NCI-H69 (cell line): ENCODE measurements at places on chromosomes 4 and X.
A peak's percentile ranks its signal among the peaks of the same experiment; 100 is the strongest.

GRCh38 chr4:1331591-1332353 is 15.2 kb upstream of the UVSSA start:
- DNase-seq = no peak

DNA sequence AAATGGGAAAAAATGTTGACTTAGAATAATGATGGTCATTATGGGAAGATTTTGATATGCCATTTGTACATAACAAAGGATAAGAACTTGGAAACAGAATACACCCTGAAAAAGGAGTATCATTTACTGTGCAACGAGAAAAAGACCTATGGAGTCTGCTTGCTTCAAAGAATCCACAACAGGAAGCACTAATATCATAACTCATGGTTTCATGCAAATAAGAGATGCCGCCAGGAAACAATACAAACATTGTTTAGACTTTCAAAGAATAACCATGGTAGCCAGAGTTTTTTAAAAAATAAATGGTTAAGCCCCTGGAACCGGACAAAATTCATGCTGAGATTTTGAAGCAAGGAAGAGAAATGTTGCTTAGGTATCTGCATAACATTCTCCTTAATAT is 139.9 kb upstream of the ETNPPL start:
- no peak for DNase-seq

DNA sequence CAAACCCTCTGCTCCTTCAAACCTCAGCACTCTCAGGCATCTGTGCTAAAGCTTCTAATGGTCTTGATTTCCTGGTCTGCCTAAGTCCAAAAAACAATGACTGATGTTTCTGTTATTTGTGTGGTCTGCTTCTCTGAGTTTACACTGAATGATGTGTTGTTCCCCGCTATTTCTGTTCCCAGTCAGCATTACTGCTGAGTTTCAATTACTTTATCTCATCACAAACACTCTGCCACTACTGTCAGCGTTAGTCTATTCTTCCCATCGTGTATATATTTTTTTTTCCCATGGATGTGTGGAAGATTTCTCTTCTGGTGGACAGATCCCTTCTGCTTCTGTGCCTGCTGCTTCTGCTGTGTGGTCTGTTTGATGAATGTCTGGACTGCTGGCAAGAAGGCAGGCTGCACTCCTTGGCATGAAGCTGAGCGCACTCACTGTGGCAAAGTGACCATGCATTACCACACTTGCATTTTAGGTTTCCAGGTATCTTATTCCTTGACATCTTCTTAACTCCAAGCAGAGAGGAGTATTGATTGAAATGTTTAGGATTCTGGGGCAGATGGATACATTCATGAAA is 106.9 kb upstream of the PAQR3 start:
- peak; percentile 39 for DNase-seq

DNA sequence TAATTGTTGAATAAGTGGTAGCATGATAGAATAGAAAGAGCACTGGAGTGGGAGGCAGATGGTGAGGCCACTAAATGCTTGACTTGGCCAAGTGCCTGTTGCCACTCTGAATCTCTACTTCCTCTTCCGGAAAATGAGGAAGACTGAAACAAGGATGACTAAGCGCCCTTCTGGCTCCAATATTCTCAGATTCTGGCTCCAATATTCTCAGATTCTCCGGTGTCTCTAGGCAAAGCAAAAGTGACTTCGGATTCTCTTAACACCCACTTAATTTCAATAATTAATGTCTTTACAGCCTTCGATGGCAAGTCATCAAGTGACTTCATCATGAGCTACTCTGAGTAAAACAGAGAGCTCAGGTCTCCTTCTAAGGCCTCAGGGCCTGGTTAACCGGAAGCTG is 402.2 kb upstream of the FGF13 start:
- peak; percentile 15 for DNase-seq

- DNase-seq = peak; percentile 10
These were observed 41.8 kb upstream of the TXK start for GRCh38 chr4:48175806-48176205.

GRCh38 chr4:101790521-101791181 is at the start of gene BANK1:
TSS of gene BANK1 (plus strand) at chr4:101790730. CDS start at chr4:101790881, 151 bp downstream.
- peak; percentile 89 for DNase-seq

- peak; percentile 37 for DNase-seq
These were observed 49.8 kb downstream of the TBCK start for GRCh38 chr4:106266201-106266600.

- DNase-seq = peak; percentile 89
These were observed 94.6 kb upstream of the INPP4B start for GRCh38 chr4:142940425-142941330.

DNA sequence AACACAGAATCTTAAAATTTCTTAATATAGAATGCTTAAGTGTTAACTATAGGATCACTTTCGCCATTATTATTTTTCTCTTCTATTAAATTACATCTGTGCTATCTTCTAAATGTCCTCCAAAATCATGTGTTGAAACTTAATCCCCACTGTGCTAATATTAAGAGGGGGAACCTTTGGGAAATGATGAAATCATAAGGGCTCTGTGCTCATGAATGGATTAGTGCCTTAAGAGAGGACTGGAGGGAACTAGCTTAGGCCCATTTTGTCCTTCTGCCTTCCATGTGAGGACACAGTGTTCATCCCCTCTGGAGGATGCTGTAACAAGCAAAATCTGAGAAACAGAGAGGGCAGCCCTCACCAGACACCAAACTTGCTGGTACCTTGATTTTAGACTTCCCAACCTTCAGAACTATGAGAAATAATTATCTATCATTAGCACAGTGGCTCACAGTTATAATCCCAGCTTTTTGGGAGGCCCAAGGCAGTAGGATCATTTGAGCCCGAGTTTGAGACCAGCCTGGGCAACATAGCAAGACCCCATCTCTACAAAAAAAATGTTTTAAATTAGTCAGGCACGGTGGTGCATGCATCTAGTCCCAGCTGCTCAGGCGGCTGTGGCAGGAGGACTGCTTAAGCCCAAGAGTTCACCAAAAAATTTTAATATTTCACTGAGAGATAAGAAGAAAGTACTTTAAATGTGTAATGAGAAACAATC is 26.3 kb downstream of the KLHL8 start:
- peak; percentile 4 for DNase-seq

DNA sequence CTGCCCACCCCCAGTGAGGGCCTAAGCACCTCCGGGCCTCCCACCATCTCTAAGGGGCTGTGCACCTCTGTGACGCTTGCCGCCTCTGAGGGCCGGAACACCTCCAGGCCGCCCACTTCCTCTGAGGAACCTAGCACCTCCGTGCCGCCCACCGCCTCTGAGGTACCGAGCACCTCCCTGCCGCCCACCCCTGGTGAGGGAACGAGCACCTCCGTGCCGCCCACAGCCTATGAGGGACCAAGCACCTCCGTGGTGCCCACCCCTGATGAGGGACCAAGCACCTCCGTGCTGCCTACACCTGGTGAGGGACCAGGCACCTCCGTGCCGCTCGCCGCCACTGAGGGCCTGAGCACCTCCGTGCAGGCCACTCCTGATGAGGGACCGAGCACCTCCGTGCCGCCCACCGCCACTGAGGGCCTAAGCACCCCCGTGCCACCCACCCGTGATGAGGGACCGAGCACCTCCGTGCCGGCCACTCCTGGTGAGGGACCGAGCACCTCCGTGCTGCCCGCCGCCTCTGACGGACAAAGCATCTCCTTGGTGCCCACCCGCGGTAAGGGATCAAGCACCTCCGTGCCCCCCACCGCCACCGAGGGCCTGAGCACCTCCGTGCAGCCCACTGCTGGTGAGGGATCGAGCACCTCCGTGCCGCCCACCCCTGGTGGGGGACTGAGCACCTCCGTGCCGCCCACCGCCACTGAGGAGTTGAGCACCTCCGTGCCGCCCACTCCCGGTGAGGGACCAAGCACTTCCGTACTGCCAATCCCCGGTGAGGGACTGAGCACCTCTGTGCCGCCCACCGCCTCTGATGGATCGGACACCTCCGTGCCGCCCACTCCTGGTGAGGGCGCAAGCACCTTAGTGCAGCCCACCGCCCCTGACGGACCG is 977 bp downstream of the MAGEE1 start:
- no peak for DNase-seq

DNA sequence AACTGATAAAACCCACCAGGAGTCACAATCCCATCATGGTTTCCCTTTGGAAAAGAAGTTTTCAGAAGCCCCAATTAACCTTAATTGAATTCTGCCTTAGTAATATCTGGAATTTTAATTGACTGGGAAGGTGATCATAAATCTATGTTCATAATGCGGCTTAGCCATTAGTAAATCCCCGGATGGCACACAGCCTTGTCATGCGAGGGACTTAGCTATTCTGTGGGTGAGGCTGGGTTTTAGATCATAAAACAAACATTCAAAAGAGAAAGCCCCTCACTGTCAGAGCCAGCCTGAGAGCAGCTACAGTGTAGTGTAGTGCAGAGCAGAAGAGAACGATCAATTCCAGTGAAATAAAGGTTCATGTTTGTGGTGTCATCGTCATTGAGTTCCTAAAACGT is 124.0 kb upstream of the NOCT start:
- peak; percentile 67 for DNase-seq

DNA sequence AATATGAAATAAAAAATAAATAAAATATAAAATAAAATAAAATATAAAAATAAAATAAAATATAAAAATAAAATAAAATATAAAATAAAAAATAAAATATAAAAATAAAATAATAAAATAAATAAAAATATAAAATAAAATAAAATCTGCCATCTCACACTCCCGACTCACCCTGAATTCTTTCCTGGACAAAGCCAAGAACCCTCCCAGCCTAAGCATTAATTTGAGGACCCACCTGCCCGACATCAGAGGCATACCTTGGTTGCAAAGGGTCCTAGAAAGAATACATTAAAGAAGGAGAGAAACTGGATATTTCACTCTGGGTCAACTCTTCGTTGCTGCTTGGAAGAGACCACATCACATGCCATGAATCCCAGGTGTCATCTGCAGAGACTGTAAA is 138.3 kb downstream of the CRLF2 start:
- no peak for DNase-seq

DNA sequence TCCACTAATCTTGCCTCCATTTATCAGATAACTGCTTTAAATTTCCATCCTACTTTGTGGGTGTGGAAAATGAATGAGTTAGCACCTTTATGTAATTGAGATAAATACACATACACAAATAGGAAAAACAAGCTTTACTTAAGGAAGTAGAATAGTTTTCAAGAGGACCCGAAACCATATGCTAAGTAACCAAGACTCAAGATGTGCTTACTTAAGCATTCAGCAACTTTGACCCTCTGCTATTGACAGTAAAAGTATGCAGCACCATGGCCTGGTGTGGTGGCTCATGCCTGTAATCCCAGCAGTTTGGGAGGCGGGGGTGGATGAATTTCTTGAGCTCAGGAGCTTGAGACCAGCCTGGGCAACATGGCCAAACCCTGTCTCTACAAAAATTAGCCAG is 29.9 kb downstream of the RNF175 start:
- DNase-seq = no peak
